ENCODE measurements at places on chromosomes 2 and 18.

DNA sequence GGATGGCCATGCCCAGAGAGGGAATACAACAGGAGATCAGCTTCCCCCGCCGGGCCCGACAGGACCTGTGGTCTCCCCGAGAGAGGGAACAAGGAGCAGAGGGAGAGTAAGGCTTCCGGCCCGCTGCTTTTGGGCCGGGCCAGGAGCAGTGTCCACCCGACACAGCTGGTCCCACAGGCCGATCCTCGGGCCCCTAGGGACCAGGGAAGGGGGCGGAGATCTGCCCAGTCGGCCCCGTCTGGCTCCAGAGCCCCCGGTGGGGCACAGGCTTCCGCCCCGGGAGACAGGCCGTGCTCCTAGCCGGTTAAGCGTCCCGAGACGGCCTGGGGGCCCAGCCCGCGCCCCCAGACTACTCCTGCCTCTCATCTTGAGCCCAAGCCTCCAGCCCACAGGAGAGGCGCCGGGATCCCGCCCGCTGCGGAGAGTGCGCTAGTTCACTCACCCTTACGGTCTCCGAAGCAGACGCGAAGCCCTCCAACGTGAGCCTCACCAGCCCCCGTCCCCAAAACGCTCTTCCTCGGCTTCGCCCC is at the start of gene MCFD2:
MCFD2 (minus strand) TSS at position 526 of the 530 bp plus-strand sequence. CDS start 6,635 bp downstream, outside the sequence.
- H3K4me3 ChIP-seq: peak within 1 kb of the TSS; percentile 77
- no peak for DNase-seq
- H3K27me3 ChIP-seq: no peaks in the 10 kb centered on the region
- peaks cover 5% of the 10 kb centered on the region for H3K36me3 ChIP-seq
- peak within 1 kb of the TSS; percentile 90 for H3K27ac ChIP-seq

GRCh38 chr2:27988306-27988705 is 97.8 kb downstream of the BABAM2 start:
- no peaks in the 10 kb centered on the region for H3K36me3 ChIP-seq
- no peak overlapping the region for H3K27ac ChIP-seq
- no peaks in the 10 kb centered on the region for H3K27me3 ChIP-seq

DNA sequence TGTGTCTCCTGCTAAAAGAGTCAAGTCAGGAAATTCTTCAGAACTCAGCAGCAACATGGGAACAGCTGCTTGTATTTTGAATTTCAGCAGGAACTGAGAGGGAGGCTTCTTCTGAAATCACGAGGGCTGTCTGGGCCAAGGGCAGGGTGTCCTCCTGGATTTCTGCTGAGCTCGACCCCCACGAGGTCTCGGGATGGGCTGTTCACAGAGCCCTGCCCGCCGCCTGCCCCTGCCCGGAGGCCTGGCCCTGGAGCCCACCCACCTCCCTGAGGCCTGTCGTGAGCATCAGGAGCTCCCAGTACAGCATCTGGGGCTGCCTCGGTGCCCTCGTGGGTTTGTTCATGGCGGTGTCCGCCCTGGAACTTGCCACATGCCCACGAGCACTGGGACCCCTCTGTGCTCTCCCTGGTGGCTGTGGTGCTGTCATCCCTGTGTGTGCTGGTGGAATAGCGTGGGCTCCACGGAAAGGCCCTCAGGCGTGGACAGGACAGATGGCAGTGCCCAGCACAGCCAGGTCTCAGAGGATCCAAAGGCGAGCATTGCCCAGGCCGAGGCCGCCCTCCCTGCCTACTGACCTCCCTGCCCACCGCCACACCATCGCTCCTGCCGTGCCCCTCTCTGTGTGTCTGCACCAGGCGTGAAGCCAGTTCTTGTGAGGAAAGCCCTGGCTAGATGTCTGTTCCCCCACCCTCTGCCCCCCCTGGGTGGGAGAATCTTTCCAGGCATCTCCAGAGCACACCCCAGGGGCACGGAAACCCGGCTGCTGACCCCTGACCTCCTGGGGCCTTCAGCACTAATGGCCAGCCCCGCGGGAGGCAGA is 25.9 kb downstream of the RAMP1 start:
- H3K36me3 ChIP-seq: no peaks in the 10 kb centered on the region
- no peak overlapping the region for H3K27ac ChIP-seq
- H3K4me1 ChIP-seq: no peaks in the 10 kb centered on the region
- H3K4me3 ChIP-seq: no peak overlapping the region
- no peak for DNase-seq

DNA sequence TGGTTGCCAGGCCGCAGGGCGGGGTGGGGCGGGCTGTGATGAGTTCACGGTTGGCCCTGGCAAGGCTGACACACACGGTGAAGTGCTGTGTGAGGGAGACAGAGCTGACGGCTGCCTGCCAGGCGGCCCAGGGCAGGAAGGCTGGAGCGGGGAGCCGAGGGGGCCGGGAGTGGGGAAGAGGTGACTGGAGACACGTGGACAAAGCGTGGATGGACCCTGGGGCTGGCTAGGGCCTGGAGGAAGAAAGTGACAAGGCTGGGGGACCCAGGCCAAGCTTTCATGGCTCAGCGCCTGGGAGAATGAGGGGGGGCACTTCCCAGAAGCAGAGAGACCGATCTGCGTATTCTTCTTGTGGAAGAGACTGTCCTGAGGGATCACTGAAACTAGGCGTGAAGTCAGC is 123.2 kb downstream of the DYSF start:
- no peaks in the 10 kb centered on the region for H3K36me3 ChIP-seq
- H3K27ac ChIP-seq: no peak overlapping the region
- DNase-seq: no peak
- H3K4me1 ChIP-seq: no peaks in the 10 kb centered on the region
- H3K27me3 ChIP-seq: no peaks in the 10 kb centered on the region

DNA sequence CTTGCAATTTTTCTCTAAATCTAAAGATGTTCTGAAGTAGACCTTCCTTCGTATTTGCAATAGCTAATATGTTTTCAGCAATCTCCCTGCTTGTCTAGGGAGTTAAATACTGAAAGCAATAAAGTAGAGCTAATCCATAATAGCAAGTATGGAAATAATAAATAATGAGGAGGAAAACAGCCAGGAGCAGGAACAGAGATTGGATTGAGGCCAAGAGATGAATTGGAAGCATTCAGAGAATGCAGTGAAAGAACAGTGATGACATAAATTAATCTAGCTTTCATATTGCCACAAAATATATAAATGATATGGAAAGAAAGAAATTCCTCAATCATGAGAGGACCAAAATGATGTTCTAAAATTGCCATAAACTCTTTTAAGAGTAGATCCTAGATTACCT is 679.7 kb downstream of the METTL4 start:
- H3K27me3 ChIP-seq: no peaks in the 10 kb centered on the region
- no peaks in the 10 kb centered on the region for H3K4me1 ChIP-seq
- no peak overlapping the region for H3K27ac ChIP-seq
- no peak overlapping the region for H3K4me3 ChIP-seq
- DNase-seq: no peak

- H3K4me3 ChIP-seq: no peak overlapping the region
- H3K27ac ChIP-seq: no peak overlapping the region
- no peaks in the 10 kb centered on the region for H3K27me3 ChIP-seq
- no peaks in the 10 kb centered on the region for H3K36me3 ChIP-seq
- DNase-seq: no peak
Observed at GRCh38 chr2:164967781-164968228, 12.5 kb upstream of the SLC38A11 start.

DNA sequence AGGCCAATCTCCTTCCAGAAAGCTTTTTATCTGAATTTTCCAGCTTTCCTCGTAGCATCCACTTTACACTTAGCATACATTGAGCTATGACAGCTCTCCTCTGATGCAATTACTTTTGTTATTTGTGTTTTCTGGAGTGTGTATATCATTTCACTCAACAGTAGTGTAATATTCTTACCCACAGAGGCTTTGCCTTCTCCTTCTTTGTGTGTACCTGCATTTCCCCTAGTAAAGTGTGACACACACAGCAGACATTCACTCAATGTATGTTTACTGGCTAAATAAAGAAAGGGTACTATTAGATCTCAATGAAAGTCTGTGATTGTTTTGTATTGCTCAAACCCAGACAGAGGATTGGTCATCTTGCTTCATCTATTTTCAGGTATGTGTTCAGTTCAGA is 193.7 kb upstream of the MEX3C start:
- DNase-seq: no peak
- no peaks in the 10 kb centered on the region for H3K36me3 ChIP-seq
- no peaks in the 10 kb centered on the region for H3K27me3 ChIP-seq
- H3K4me3 ChIP-seq: no peak overlapping the region
- no peak overlapping the region for H3K27ac ChIP-seq

GRCh38 chr2:130728549-130729316 is at the start of gene GPR148:
Gene GPR148, plus strand, starts transcription at chr2:130729070. Its CDS starts 82 bp downstream, at chr2:130729152.
- H3K27me3 ChIP-seq: no peaks in the 10 kb centered on the region
- no peak for DNase-seq
- H3K36me3 ChIP-seq: no peaks in the 10 kb centered on the region
- peaks cover 8% of the 10 kb centered on the region for H3K4me1 ChIP-seq
- H3K27ac ChIP-seq: peak within 1 kb of the TSS; percentile 65

DNA sequence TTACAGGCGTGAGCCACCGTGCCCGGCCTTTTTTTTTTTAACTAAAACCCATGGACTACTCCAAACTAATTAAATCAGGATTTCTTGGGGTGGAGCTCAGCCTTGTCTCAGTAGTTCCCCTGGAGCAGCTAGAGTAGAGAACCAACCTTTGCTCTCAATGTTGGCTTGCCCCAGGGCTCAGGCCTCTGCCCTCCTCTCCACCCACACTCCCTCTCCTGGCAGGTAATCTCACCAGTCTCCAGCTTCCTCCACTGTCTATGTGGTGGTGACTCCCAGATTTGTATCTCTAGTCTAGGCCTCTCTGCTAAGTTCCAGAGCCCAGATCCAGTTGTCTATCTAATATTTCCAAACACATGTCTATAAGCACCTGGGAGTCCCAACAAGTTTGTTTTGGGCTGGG is 9.6 kb upstream of the MTA3 start:
- H3K27ac ChIP-seq: no peak overlapping the region
- no peak for DNase-seq
- H3K36me3 ChIP-seq: no peaks in the 10 kb centered on the region

GRCh38 chr2:82215212-82215611 is 1910.7 kb upstream of the LRRTM1 start:
- no peaks in the 10 kb centered on the region for H3K36me3 ChIP-seq
- DNase-seq: no peak
- H3K4me1 ChIP-seq: no peaks in the 10 kb centered on the region
- no peaks in the 10 kb centered on the region for H3K27me3 ChIP-seq
- H3K27ac ChIP-seq: no peak overlapping the region

GRCh38 chr2:68726608-68727367 is 7.8 kb upstream of the ARHGAP25 start:
- H3K27ac ChIP-seq: no peak overlapping the region
- H3K4me1 ChIP-seq: peaks cover 2% of the 10 kb centered on the region
- H3K27me3 ChIP-seq: no peaks in the 10 kb centered on the region
- no peak for DNase-seq
- H3K4me3 ChIP-seq: no peak overlapping the region

GRCh38 chr2:113863144-113863543 is 26.7 kb upstream of the ACTR3 start:
- no peaks in the 10 kb centered on the region for H3K27me3 ChIP-seq
- H3K4me3 ChIP-seq: no peak overlapping the region
- no peaks in the 10 kb centered on the region for H3K36me3 ChIP-seq
- peaks cover 3% of the 10 kb centered on the region for H3K4me1 ChIP-seq
- H3K27ac ChIP-seq: no peak overlapping the region
- no peak for DNase-seq

DNA sequence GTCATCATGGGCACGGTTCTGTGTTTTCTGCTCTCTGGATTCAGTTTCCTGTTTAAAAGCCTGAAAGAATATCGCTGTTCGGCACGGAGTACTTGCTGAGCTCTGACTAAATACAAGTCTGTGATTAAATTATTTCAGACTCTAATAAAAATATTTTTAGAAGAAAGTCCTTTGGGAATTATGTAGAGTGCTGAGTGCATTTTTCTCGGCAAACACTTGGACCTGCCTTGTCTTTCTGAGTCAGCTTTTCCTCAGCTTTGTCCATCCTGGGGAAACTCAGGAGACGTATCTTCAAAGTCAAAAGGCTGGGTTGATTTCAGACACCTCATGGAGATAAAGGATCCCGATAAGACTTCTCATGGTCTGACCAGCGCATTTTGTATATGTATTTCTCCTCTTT is 45.9 kb downstream of the IL1R2 start:
- H3K27ac ChIP-seq: no peak overlapping the region
- no peaks in the 10 kb centered on the region for H3K27me3 ChIP-seq
- no peak for DNase-seq
- H3K4me1 ChIP-seq: no peaks in the 10 kb centered on the region
- H3K4me3 ChIP-seq: no peak overlapping the region
- no peaks in the 10 kb centered on the region for H3K36me3 ChIP-seq

GRCh38 chr18:69031571-69031970 is 233.7 kb downstream of the CCDC102B start:
- no peaks in the 10 kb centered on the region for H3K36me3 ChIP-seq
- H3K27ac ChIP-seq: no peak overlapping the region
- DNase-seq: no peak
- H3K4me1 ChIP-seq: no peaks in the 10 kb centered on the region
- H3K4me3 ChIP-seq: no peak overlapping the region

DNA sequence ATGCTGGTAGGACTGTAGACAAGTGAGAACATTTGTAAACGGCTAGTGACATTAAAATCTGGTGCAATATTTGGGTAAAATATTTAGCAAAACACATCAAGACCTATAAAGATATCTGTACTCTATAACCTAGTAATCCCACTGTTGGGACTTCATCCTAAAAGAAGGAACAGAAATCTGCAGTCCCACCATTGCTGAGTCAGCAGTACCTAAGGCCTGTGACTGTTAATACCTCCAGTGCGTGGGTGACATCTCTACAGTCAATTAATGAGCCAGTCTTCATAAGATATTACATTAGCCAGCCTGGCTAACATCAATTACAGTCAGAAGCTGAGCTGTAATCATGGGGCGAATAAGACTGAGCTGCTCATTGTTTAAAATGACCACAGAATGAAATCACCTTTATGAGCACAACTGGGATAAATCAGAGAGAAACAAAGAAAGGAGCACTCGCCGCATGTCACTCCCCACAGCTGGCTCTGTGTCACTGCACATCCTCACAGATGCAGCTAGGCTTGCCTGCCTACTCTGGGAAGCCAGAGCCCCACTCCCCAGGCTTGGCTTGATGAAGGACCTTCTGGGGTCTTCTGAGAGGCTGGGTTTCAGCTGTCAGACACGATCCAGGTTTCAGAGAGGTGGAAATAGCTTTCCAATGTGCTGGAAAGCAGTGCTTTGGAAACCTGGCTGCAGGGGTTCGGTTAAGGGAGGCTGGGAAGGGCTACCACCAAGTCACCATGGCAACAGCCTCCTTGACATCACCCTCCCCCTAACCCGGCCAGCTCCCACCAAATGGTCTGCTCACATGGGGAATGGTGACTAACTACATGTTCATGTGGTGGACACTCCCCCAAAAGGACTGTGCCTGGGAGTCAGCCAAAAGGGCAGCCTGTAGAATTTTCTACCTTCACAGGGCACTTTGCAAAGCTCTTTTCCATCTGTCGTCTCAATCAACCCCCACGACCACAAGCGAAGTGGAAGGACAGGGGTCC is 145.0 kb downstream of the ZBTB7C start:
- H3K36me3 ChIP-seq: no peaks in the 10 kb centered on the region
- H3K27ac ChIP-seq: no peak overlapping the region
- H3K4me3 ChIP-seq: no peak overlapping the region
- no peak for DNase-seq
- H3K4me1 ChIP-seq: no peaks in the 10 kb centered on the region

- H3K36me3 ChIP-seq: no peaks in the 10 kb centered on the region
- peaks cover 47% of the 10 kb centered on the region for H3K4me1 ChIP-seq
- H3K27ac ChIP-seq: no peak overlapping the region
- DNase-seq: no peak
- H3K27me3 ChIP-seq: no peaks in the 10 kb centered on the region
- H3K4me3 ChIP-seq: no peak overlapping the region
Observed at GRCh38 chr2:69022548-69022947, 9.6 kb downstream of the ANTXR1 start.
